ENCODE measurements at places on chromosomes 12 and 14. TPM values are rescaled to one million over a fixed set of nuclear protein-coding genes. Genes with fewer than 3 reads are reported as not detected.
A peak's percentile ranks its signal among the peaks of the same experiment; 100 is the strongest.

DNA sequence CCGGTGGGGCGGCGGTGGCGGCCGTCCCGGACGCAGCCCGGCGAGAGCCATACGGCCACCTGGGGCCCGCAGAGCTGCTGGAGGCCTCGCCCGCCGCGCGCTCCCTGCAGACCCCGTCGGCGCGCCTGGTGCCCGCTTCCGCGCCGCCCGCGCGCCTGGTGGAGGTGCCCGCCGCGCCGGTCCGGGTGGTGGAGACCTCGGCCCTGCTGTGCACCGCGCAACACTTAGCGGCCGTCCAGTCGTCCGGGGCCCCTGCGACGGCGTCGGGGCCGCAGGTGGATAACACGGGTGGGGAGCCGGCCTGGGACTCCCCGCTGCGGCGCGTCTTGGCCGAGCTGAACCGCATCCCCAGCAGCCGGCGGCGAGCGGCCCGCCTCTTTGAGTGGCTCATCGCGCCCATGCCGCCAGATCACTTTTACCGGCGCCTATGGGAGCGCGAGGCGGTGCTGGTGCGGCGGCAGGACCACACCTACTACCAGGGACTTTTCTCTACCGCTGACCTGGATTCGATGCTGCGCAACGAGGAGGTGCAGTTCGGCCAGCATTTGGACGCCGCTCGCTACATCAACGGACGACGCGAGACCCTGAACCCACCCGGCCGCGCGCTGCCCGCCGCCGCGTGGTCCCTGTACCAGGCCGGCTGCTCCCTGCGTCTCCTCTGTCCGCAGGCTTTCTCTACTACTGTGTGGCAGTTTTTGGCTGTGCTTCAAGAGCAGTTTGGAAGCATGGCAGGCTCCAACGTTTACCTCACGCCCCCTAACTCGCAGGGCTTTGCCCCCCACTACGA lies 716 bp downstream of the RIOX1 start:
- peaks cover 48% of the 10 kb centered on the region for H3K4me1 ChIP-seq
- peaks cover 15% of the 10 kb centered on the region for H3K36me3 ChIP-seq
- peak overlapping the region; percentile 84 for H3K4me3 ChIP-seq
- H3K27ac ChIP-seq: peak overlapping the region; percentile 96
- DNase-seq: peak; percentile 55

GRCh38 chr14:36981832-36982529 lies 190.4 kb downstream of the SLC25A21 start:
- H3K36me3 ChIP-seq: no peaks in the 10 kb centered on the region
- H3K4me1 ChIP-seq: no peaks in the 10 kb centered on the region
- H3K27me3 ChIP-seq: no peaks in the 10 kb centered on the region
- H3K27ac ChIP-seq: no peak overlapping the region
- no peak for DNase-seq

The KRT77 gene
- total RNA-seq: not detected

The PIK3C2G gene
- total RNA-seq: not detected

The FAM90A1 gene
- total RNA-seq: 0.30 TPM

DNA sequence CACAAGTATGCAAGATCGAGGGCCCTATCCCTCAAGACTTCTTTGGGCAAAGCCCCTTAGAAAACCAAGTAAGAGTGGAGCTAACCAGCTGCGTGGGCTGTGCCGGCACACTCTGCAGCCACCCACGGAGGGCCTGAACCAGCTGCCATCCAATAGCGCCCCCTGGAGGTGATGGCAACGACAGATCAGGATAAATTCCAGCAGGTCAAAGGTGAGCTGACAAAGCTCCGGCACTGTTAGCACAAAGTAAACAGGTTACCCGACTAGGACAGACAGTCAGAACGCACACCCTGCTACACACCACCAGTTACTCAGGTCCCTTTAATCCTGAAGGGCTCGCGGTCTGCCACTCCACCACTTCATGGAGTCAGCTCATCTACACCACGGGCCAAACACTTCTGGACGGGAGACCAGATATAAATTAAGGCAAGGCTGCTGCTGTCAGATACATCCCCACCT lies 4.9 kb downstream of the ZBTB39 start:
- H3K27ac ChIP-seq: no peak overlapping the region
- peaks cover 34% of the 10 kb centered on the region for H3K4me1 ChIP-seq
- DNase-seq: peak; percentile 55
- peaks cover 46% of the 10 kb centered on the region for H3K36me3 ChIP-seq
- H3K4me3 ChIP-seq: no peak overlapping the region

The NEUROD4 gene
- not detected for total RNA-seq

GRCh38 chr12:47561746-47562145 lies 144.1 kb downstream of the RPAP3 start:
- no peaks in the 10 kb centered on the region for H3K27me3 ChIP-seq
- no peaks in the 10 kb centered on the region for H3K4me1 ChIP-seq
- H3K27ac ChIP-seq: no peak overlapping the region
- no peaks in the 10 kb centered on the region for H3K36me3 ChIP-seq

The FGF23 gene
- not detected for total RNA-seq

DNA sequence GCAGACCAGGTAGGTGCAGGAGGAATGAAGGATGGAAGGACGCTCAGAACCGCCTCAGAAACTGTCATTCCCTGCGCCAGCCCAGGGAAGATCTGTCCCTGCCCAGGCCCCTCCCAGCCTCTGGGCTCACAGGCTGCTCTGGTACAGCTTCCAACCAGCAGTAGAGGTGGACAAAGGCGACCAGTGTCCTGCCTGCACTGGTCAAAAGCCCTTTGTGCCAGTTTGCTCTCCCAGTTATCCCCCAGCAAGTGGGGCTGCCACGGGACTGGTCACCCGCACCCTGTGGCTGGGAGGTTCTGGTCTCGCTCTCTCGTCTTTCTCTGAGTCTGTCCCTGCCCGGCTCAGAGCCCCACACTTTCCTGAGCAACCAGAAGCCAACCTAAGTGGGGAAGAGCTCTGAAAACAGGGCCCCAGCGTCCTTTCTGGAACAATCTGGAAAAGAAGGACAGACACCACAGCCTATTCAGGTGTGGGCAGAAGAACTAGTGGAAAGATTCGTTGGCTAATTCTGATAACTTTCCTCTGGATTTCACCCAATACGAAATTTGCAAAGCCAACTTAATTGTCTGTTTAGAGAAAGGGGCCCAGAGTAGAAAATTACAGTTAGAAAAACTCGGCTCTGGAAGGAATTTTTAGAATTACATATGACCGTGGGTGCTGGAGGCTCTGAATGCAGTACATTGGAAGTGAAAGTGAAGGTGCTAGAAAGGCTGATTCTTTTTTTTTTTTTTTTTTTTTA lies 21.7 kb downstream of the SNRNP35 start:
- H3K4me1 ChIP-seq: peaks cover 60% of the 10 kb centered on the region
- peak overlapping the region; percentile 93 for H3K27ac ChIP-seq
- H3K27me3 ChIP-seq: no peaks in the 10 kb centered on the region
- H3K4me3 ChIP-seq: peak overlapping the region; percentile 35
- peaks cover 47% of the 10 kb centered on the region for H3K36me3 ChIP-seq

- H3K27me3 ChIP-seq: no peaks in the 10 kb centered on the region
- no peak overlapping the region for H3K27ac ChIP-seq
- H3K4me3 ChIP-seq: no peak overlapping the region
- H3K36me3 ChIP-seq: peaks cover 18% of the 10 kb centered on the region
- peaks cover 59% of the 10 kb centered on the region for H3K4me1 ChIP-seq
These were observed 54.0 kb downstream of the SYNE3 start for GRCh38 chr14:95462491-95462890.

The CMA1 gene
- 0.66 TPM for total RNA-seq

GRCh38 chr14:56149995-56150394 lies 31.8 kb downstream of the PELI2 start:
- H3K4me3 ChIP-seq: no peak overlapping the region
- no peaks in the 10 kb centered on the region for H3K36me3 ChIP-seq
- DNase-seq: no peak
- no peaks in the 10 kb centered on the region for H3K27me3 ChIP-seq
- no peak overlapping the region for H3K27ac ChIP-seq

- no peaks in the 10 kb centered on the region for H3K27me3 ChIP-seq
- H3K36me3 ChIP-seq: peaks cover 10% of the 10 kb centered on the region
- H3K4me3 ChIP-seq: peak overlapping the region; percentile 86
- H3K27ac ChIP-seq: peak overlapping the region; percentile 95
- H3K4me1 ChIP-seq: peaks cover 53% of the 10 kb centered on the region
- no peak for DNase-seq
These were observed 670 bp upstream of the PSMA3 start for GRCh38 chr14:58243790-58244555.

GRCh38 chr12:27838543-27839185 lies 58.6 kb upstream of the MANSC4 start:
- no peaks in the 10 kb centered on the region for H3K36me3 ChIP-seq
- no peaks in the 10 kb centered on the region for H3K4me1 ChIP-seq
- H3K27me3 ChIP-seq: no peaks in the 10 kb centered on the region
- no peak for DNase-seq
- no peak overlapping the region for H3K27ac ChIP-seq
- H3K4me3 ChIP-seq: no peak overlapping the region

DNA sequence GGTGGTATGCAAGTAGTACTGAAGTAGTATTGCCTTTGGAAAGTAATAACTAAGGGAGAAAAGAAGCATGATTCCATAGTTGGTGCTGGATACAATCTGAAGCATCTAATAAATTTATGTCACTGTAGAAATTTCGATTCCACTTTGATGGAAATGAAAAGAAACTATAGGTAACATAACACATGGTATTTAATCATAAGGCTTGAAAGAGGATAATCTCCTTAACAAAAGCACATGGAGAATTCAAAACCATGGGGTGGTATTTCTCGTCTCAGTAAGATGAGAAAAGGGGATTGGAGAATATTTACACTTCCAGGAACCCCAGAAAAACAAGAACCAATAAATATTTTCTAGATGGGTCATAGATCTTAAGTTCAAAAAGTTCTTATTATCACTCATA lies 72.7 kb downstream of the NDUFA12 start:
- no peak for DNase-seq
- H3K4me3 ChIP-seq: no peak overlapping the region
- no peaks in the 10 kb centered on the region for H3K36me3 ChIP-seq
- peaks cover 4% of the 10 kb centered on the region for H3K4me1 ChIP-seq
- no peak overlapping the region for H3K27ac ChIP-seq

GRCh38 chr12:45775964-45776363 lies 46.5 kb downstream of the ARID2 start:
- no peak overlapping the region for H3K4me3 ChIP-seq
- no peaks in the 10 kb centered on the region for H3K27me3 ChIP-seq
- H3K4me1 ChIP-seq: peaks cover 50% of the 10 kb centered on the region
- H3K36me3 ChIP-seq: no peaks in the 10 kb centered on the region

The GALNT9 gene
- not detected for total RNA-seq

- H3K27ac ChIP-seq: no peak overlapping the region
- peaks cover 17% of the 10 kb centered on the region for H3K27me3 ChIP-seq
- no peak for DNase-seq
- no peak overlapping the region for H3K4me3 ChIP-seq
- no peaks in the 10 kb centered on the region for H3K4me1 ChIP-seq
These were observed 100.8 kb upstream of the DAAM1 start for GRCh38 chr14:59087711-59088110.

DNA sequence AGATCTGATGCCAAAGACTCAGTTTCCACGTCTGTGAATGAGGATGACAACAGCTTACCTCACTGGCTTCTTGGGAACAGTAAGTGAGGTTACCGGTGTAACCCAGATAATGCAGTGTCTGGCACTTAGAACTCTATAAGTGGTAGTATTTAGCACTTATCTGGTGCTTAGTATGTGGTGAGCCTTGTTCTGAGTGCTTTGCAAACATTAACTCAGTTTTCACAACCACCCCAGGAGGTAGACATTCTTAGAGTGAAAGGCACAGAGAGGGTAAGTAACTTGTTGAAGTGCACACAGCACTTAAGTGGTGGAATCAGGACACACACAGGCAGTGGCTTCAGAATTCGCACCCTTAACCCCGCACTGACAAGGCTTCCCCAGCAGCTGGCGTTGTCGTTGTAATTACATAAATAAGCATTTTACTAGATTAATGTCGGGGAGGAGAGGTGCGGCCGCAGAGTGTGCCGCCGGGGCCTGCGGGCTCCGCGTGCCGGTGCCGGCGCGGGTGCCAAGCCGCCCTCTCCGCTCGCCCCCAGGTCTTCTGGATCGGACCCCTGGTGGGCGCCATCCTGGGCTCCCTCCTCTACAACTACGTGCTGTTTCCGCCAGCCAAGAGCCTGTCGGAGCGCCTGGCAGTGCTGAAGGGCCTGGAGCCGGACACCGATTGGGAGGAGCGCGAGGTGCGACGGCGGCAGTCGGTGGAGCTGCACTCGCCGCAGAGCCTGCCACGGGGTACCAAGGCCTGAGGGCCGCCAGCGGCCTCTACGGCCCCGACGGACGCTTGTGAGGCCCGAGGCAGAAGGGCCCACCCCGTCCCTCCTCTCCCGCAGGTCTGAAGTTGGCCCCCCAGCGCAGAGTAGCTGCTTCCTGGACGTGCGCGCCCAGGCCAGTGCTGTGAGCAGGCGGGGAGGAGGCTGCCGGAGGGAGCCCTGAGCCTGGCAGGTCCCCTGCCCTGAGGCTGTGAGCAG lies 4.6 kb downstream of the AQP2 start:
- H3K27ac ChIP-seq: no peak overlapping the region
- peaks cover 77% of the 10 kb centered on the region for H3K27me3 ChIP-seq
- peaks cover 8% of the 10 kb centered on the region for H3K4me1 ChIP-seq
- no peaks in the 10 kb centered on the region for H3K36me3 ChIP-seq
- H3K4me3 ChIP-seq: no peak overlapping the region

The TPPP2 gene
- total RNA-seq: 1.6 TPM

DNA sequence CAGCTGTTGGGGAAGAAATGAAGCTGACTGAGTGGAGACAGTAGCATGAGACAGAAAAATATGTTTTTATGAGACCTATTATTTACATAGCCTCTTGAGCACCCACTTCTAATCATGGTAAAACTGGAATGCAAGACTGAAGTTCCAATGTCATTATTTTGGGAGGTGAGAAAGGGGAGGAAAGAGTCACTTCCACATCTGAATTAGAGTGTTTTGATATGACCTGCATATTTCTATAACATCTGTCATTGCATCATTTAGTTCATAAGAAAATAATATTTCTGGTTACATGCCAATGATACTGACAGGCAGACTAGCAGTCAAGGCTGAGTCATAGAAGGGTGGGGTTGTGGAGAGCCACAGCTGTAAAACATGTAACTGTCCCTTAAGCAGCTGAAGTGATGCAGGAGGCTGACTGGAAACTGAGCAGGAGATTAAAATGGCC lies 26.7 kb downstream of the NTN4 start:
- no peaks in the 10 kb centered on the region for H3K27me3 ChIP-seq
- H3K27ac ChIP-seq: peak overlapping the region; percentile 69
- peaks cover 66% of the 10 kb centered on the region for H3K4me1 ChIP-seq
